Putamen (tissue), 1 donor: ENCODE measurements at places on chromosomes 3 and 15.

DNA sequence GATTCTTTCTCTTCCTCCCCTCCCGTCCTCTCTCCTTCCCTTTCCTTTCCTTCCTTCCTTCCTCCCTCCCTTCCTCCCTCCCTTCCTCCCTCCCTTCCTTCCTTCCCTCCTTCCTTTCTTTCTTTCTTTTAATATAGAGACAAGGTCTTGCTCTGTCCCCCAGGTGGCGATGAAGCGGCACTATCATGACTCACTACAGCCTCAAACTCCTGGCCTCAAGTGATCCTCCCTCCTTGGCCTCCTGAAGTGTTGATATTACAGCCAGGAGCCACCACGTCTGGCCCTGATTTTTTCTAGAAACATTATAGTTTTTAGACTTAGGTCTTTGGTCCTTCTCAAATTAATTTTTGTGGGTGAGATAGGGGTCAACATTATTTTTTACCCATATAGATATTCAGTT, 15.5 kb downstream of the GRM2 start:
- DNase-seq = no peak

GRCh38 chr3:167493244-167493643, 19.4 kb upstream of the SERPINI2 start:
- no peak for DNase-seq

DNA sequence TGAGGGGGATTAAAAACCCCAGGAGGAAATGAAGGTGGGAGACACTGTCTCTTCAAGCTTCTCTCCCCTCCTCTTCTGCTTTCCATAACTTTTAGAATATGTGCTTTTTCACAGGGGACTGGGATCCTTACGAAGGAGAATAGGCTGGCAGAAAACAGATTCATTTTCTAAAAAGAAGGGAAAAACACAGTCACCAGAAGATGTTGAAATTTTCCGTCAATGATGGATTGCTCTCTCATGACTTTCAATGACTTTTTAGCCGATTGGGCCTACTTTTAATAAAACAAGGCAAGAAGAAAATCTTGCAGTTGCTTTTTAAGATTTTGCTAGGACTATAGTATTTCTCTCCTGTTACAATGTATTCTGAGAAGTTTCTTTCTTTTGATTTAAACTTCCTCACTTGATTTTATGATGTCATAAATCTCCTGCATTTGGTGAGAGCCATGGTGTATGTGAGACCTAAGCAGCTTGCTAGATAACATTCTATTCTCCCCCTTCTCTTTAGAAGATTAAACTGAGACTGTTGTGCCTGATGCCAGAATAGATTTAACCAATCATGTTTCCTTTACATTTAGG, 241.2 kb downstream of the FEZF2 start:
- DNase-seq = no peak

DNA sequence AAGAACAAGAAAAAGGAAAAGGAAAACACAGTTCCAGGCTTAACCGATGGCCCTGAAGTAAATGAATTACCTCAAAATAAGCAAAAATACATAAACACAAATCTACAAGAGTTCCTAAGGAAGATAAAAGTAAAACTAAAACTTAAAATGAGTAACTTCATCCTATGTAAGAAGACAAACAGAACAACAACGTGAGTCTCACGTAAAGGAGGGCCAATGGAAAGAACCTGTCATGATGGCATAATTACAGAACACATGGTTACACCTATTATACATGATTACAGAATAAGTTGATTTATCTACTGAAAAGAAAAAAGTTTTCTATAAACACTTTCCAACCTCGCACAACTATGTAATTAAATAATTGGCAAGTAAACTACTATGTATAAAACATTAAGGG, 42.1 kb downstream of the ADAM10 start:
- no peak for DNase-seq

- no peak for DNase-seq
These were observed 14.1 kb downstream of the ATP2C1 start for GRCh38 chr3:130907966-130908365.

DNA sequence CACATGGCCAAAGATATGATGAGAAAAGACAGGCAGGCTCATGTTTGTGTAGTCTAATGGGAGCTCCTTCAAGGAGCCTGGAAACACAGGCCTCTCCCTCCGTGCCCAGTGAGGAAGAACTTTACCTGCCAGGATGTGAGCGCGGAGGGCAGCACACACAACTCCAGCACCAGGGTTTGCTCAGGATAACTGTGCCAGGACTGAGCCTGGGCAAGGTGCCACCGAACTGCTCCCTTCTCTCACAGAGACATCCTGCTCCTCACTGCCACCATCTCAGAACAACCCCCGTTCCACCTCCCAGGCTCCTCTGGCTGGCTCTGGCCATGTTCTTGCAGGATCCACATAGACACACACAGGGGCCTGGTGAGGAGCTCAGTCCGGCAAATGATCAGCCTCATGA, 87.4 kb downstream of the NUP210 start:
- no peak for DNase-seq

GRCh38 chr3:172648747-172649146, 62.1 kb downstream of the NCEH1 start:
- DNase-seq = no peak
